H1 (cell line): ENCODE measurements at places on chromosomes 3 and 15.

DNA sequence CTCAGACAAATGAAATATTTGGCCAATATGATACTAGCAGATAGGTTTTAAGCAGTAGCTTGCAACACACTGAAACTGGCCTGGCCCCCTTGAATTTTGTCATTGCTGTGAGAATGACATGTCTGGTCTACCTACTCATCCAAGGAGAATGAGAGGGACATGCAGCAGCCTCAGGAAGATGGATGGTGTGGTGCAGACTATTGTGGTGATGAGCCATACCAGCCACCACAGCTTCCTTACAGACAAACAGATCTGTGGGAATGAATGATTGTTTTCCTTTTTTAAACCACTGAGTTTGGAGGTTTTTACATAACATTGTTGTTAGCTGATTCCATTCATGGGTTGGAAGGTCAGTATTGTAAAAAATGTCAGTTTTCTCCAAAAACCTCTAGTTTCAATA, 133.7 kb upstream of the POU1F1 start:
- H3K36me3 ChIP-seq: no peaks in the 10 kb centered on the region
- no peak overlapping the region for H3K27ac ChIP-seq
- DNase-seq: no peak
- no peaks in the 10 kb centered on the region for H3K27me3 ChIP-seq

DNA sequence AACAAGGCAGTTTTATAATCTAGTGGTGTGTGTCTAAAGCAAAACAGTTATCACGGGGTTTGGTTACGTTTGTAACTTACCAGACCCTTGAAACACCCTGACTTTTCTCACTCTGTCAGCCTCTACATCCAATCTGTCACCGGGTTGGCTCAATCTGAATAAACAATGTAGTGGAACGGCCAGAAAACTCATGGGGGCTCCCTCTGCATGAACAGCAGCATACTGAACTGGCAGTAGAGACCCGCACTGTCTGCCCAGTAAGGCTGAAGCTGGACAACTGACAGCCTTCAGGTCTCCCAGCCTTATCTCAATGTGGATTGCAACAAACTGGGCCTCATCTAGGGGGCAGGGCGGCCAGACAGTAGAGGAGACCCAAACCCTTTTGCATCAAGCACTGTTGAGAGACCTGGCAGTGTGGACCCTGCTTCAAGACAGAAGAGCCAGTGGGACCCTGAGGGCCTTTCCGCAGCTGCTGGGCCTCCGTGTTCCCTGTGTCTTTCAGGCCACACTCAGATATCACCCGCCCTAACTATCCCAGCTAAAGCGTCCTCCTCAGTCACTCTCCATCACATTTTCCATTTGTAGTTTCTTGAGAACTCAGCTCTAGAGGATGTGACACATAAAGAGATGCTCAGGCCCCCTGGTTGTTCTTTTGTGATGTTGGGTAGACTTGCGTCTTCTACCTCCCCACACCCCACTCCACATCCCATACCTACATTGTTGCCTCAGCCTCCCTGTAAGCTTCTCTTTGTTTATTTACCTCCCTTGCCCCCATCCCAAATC, 181.2 kb upstream of the NR2E3 start:
- H3K4me1 ChIP-seq: peaks cover 7% of the 10 kb centered on the region
- no peaks in the 10 kb centered on the region for H3K27me3 ChIP-seq
- no peaks in the 10 kb centered on the region for H3K36me3 ChIP-seq
- no peak for DNase-seq

DNA sequence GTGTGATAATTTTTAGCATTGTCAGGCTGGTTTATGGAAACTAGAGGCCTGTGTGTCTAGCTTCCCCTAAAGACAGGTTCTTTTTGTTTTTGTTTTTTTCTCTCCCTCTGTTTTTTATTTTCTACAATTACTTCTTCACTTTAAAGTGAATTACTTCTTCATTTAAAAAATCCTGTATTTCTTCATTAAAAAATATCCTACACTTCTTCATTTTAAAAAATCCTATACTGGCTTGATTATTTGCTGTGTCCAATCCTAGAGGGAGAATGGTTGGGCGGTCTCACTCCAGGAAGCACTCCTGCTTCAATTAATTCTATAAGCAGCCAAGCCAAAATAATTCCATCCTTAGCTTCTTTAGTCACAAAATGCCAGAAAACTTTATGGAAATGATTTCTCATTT, 11.8 kb downstream of the ATG7 start:
- no peaks in the 10 kb centered on the region for H3K4me1 ChIP-seq
- H3K27ac ChIP-seq: no peak overlapping the region

DNA sequence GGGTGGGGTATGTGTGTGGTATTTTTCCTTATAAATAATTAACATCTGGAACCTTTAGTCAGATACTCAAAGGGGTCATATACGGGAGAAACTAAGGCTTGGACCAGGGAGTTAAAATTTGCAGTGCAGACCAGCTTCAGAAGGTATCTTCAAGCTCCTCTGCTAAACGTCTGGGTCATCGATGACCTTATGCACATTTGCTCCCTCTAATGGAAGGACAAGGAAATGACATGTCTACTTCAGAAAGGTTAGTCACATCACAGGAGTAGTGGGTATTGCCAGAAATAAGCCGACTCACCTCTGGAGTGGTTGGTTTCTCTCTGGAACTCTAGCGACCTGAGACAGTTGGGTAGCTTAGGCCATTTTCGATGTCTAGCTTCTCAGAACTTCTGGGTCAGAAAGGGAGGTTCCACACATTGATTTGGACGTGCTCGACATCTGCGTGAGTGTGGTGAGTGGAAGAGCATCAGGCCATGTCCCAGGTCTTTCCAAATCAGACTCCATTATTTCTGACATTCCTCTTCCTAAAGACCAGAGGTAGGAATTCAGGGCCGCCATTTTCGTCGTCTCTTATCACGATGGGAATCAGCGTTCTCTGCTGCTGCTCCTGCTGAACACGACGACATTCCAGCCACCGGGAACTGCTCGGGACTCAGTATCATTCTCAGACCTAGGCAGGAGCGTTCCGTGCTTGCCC, 31.8 kb upstream of the RASA2 start:
- no peak overlapping the region for H3K27ac ChIP-seq
- H3K4me1 ChIP-seq: no peaks in the 10 kb centered on the region
- H3K27me3 ChIP-seq: no peaks in the 10 kb centered on the region
- no peak overlapping the region for H3K4me3 ChIP-seq

DNA sequence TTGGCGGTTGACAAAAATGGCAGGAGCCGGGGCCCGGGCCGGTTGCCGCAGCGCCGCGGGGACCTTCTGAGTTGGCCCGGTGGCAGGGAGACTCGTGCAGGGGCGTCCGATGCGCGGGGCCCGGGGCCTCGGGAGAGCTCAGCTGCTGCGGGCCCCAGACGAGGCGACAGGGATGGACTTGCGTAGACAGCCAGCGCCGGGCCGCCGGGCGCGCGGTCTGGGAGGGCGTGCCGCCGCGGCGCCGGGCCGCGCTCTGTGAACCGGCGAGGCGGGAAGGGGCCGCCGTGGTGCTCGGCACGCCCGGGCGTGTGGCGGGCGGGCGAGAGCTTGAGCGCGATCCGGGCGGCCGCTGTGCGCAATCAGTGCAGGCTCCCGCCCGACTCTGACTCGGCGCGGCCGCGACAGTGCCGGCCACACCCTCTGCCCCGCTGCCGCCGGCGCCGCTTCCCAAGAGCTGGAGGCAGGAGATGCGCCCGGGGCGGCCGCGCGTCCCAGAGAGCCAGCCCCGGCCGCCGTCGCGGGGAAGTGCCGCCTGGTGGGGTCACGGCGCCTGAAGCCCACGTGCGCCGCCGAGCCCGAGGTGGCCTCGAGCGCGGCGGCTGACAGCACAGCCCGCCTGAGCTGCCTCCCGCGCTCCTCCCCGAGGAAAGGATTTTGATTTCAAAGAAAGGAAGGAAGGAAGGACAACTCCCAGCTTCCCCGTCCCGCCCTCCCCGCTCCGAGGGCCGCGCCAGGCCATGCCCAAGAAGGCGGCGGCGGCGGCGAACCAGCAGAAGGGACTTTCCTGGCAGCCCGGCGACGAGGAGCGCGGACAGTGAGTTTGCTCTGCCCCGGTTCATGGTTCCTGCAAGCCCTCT, 657 bp downstream of the TLNRD1 start:
- DNase-seq: peak; percentile 75
- peak overlapping the region; percentile 90 for H3K4me3 ChIP-seq
- peaks cover 8% of the 10 kb centered on the region; the same call in 1 of the 2 replicates for H3K4me1 ChIP-seq
- H3K27ac ChIP-seq: peak overlapping the region; percentile 62; the same call in 1 of the 2 replicates
- H3K36me3 ChIP-seq: no peaks in the 10 kb centered on the region

DNA sequence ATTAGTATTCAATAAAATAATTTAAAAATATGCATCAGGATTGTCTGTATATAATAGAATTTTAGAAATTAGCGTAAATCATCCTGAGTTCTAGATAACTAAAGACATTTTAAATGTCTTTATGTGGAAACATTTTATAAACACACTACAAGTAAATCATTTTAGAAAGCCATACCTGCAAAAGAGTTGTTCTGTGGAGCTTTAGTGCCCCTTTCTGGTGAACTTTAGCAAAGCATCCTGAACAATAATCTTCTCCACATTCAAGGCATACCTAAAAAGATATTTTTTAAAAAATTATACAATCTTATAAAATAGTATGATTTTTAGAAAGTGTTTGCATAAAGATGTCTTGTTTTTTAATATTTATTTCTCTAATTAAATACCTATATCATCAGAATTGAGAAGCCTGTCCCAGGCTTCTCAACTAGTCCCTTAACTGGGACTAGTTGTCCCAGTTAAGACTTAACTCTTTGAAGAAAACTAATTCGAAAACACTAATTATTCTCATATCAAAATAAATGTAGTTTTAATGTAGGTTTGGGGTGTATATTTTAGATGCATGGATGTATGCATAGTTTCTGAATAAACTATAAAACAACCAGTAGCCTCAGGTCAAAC, 29.7 kb downstream of the ZBBX start:
- DNase-seq: no peak
- H3K27ac ChIP-seq: no peak overlapping the region
- H3K27me3 ChIP-seq: no peaks in the 10 kb centered on the region

DNA sequence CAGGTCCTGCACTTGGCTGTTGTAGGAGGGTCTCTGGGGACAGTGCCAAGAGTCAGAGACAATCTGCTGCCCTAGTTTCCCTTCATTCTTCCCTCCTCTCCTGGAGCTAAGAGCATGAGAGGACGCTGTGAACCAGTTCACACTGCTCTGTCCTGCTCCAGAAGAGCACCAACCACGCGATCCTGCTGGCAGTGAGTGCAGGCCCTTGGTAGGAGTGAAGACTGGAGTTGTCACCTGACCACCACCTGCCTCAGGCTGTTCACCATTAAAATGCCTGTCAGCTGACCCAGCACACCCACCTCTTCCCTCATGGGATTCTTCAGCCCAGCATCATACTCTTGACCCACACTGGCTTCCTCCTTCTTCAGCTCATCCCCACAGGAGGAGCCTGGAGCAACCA, 2.9 kb downstream of the TM6SF1 start:
- H3K27me3 ChIP-seq: peaks cover 33% of the 10 kb centered on the region
- H3K4me3 ChIP-seq: no peak overlapping the region
- no peak overlapping the region for H3K27ac ChIP-seq
- no peaks in the 10 kb centered on the region for H3K36me3 ChIP-seq
- H3K4me1 ChIP-seq: no peaks in the 10 kb centered on the region; the same call in 1 of the 2 replicates

- peak; percentile 71 for DNase-seq
- peak overlapping the region; percentile 50 for H3K4me3 ChIP-seq
- no peaks in the 10 kb centered on the region for H3K36me3 ChIP-seq
- no peaks in the 10 kb centered on the region; the same call in 1 of the 2 replicates for H3K4me1 ChIP-seq
- peaks cover 70% of the 10 kb centered on the region for H3K27me3 ChIP-seq
Observed at GRCh38 chr3:99875929-99876841, 58.5 kb downstream of the CMSS1 start.
